ENCODE measurements at places on chromosomes 12 and 14.
A peak's percentile ranks its signal among the peaks of the same experiment; 100 is the strongest.

GRCh38 chr12:62426089-62426488, 40.5 kb upstream of the MON2 start:
- DNase-seq: no peak

DNA sequence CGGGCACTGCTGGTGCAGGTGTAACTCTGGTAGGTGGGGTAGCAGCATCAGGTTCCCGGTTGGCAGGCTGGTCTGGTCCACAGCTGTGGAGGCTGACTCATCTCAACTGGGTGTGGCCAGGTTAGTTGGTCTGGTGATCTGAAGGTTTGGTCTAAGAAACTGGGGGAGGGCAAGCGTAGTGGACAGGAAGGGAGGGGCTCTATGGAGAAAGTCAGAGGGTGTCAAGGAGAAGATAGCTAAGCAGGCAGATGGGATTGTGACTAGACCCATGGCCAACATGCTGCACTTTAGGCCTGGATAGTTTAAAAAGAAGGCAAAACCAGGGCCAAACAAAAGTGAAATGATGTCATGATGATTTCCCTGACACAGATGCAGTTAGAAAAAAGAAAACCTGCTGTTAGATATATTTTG, 7.9 kb downstream of the TRIM9 start:
- no peak for DNase-seq

DNA sequence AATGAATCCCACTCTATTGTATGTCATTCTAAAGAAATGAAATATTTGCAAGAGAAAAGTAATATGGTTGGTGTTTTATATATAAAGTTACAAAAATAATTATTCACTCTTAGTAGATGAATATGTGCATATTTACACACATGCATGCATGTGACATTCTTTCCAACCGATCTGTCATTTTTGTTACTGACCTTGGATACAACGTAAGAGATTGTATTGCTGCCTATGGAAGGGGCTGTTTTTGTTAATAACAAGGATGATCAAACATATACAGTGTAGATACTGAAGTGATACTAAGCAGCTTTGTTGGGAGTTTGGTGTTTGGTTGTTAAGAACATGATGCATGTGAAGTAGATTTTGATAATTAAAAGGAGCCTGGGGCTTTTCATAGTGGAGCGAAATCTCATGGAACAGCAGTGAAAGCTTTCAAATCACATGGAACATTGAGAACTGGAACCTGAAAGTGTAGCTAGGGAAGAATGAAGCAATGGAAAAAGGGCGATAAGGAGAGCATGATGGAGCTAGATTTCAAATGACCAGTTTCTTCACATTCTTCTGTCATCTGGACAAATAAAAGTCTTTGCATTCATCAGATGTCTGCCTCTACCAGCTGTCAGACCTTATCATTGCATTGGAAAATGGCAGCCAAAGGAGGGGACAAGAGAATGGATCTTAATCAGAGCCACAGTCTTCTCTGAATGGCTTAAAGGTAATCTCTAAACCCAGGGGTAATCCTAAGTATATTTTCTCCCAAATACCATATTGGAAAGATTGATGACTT, 10.0 kb downstream of the BORCS5 start:
- DNase-seq: no peak

DNA sequence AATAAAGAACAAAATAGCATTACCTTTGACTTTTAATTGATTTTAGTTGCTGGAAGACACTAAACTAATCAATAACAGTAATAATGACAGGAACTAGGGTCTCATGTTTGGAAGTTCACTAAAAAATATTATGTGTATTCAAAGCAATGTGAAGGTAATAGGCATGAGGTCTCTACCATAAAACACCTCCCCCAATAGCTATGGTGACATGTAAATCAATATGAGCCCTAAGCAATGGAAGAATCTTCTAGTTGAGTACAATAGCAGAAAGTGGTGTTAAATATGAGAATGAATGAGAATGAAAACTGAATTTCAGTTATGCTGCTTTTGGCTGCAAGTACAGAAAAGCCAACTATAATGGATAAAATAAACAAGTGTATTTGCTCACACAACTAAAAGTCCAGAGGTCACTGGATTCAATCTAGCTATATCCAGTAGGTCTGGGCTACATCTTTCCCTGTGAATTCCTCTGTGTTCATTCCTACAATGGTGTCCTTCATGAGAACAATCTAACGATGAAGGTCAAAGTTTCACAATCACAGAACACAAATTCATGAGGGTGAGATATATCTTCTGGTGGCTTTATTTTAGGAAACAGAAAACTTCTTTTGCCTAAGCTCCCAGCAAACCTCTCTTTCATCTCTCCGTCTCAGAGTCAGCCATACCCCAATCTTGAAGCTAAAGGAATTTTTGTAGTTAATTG, 728.0 kb downstream of the FSCB start:
- DNase-seq: no peak

GRCh38 chr12:52149182-52149641, 42.6 kb downstream of the KRT80 start:
- DNase-seq: no peak

DNA sequence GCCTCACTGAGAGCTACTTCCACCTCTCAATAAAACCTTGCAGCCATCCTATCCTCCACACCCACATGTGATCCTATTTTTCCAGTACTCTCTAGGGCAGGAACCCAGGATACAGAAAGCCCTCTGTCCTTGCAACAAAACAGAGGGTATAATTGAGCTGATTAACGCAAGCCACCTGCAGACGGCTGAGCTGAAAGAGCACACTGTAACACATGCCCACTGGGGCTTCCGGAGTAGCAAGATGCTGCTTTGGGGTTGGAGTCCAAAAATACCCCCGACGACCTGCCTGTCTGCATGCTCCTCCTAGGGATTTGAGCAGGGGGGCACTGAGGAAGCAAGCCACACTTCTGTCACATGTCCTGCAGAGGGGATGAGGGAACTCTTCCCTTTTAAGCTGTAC, 401.1 kb upstream of the FOXG1 start:
- no peak for DNase-seq

GRCh38 chr14:30143627-30144026, 216.0 kb upstream of the PRKD1 start:
- peak; percentile 9 for DNase-seq

DNA sequence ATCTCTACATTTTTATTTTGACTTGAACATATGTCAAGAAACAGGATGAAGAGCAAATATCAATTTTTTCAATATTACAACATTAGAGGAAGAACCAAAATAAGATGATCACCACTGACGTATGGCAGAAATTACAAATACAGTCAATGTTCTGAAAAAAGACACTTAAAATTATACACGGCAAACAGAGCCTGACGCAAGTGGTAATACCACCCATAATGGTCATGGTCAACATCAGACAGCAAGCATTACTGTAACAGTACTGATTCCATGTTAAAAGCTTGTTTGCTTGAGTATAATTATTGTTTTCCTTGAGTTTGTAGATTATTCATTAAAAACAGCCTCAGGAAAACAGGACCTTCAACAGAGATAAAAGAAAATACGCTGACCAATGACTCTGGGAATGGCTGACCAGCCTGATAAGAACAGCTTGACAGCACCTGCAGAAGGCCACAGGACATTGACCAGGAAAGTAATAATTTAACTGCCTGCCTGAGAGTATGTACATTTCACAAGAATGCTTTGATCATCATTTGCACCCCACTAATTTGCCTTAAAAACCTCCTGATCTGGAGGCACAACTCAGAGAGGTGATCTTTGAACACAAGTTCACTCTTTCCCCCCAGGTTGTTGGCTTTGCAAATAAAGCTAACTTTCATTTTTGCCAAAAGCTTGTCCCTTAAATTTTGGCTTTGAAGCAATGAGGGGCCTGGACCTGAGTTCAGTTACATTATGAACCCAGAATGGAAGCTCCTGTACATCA, 187.3 kb downstream of the IPO8 start:
- DNase-seq: no peak

GRCh38 chr12:131949431-131950181, at the start of gene EP400:
TSS of gene EP400 (plus strand) at chr12:131949942. CDS start at chr12:131960620, 10,678 bp downstream.
- peak; percentile 94 for DNase-seq

DNA sequence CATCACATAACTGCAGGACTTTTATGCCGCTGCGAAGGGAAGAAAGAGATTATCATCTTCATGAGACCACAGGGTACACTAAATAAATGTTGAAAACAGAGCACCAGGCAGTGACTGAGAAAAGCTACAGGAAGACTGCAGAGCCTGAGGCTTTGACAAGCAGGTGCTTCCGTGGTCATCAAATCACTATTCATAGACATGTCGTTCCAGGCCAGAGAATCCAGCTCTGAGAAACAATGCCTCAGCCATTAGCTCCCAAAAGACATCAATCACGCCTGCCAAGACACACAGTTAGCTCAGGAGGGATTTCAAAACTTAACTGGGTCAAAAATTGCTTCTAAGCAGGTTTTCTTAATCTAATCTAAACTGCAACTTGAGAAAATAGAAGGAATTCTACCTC, 47.2 kb upstream of the GARIN6 start:
- DNase-seq: no peak

GRCh38 chr12:29796823-29797263, 13.1 kb upstream of the TMTC1 start:
- DNase-seq: peak; percentile 77

DNA sequence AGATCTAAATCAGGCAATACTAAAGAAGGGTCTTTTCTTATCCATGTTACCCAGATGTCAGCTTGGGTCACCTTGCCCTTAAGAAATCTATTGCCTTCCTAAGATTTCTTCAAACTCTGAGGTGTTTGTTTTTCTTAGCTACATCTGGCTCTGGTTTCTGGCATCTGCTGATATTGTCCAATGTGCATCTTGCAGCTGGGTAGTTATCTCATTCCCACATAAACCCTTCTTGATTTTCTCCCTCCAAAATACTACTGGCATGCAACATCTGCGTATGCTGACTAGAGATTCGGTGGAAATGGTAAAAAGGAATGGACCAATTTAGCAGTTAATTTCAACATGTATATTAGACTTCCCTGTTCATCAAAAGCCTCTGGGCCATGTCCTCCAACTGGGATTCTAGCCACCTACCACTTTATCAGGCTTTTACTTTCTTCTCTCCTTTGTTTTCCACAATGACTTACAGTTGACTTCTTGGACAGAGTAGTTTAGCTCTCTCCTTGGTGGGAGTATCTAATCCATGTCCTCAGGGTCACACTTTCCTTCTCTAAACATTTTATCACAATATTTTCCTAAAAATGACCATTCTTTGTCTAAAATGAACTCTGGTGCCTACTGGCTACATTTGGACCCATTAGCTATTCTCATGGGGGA, 324.8 kb upstream of the FAR2 start:
- DNase-seq: no peak

- peak; percentile 86 for DNase-seq
Observed at GRCh38 chr12:19431407-19432308, 7.6 kb upstream of the AEBP2 start.

DNA sequence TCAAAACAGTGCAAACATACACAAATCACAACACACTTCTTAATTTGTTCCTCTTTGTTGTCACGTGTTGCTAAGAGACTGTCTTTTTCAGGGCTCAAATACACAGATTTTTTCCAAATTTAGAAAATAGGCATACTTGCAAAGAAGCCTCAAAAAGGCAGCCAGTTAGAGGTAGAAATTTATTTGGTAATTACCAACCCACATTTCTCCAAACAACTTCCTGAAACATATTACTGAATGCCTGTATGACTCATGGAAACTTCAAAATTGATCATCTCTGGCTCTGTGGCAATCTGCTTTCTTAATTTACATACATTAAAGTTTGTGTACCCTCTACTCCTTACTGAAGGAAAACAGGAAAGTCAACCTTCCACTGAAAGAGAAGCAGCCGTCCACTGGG, 36.4 kb downstream of the PPM1H start:
- DNase-seq: no peak

DNA sequence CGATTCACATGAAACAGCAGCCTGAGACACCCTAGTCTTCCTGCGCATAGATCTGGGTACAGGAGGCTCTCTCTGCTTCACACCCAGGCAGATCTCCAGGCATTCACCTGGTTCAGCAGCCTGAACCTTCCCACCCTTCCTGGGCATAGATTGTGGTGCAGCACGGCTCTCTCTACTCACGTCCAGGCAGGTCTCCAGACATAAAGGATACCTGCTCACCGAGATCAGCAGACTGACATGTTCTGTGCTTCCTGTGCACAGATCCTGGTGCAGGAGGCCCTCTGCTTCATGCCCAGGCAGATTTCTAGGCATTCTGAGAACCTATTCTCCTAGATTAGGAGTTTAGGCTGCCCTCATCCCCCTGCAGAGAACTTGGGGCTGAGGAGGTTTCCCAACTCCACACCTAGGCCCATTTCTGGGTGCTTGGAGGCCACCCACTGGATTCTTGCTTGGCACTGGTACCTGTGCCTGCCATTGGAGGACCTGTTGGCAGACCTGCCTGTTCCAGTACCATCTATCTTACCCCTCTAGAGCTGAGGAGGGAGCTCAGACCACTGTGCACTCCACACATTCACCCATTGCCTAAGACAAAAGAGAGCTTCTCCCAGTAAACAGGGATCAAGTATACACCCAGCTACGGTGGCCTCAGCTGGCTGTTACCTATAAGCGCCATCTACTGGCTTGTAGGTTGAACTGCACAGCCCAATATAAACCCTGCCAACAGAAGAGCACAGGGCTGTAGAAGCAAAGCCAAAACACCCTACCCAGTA, 28.0 kb upstream of the GARIN6 start:
- DNase-seq: peak; percentile 17

GRCh38 chr14:94227029-94227428, 52.9 kb downstream of the PPP4R4 start:
- DNase-seq: peak; percentile 87

DNA sequence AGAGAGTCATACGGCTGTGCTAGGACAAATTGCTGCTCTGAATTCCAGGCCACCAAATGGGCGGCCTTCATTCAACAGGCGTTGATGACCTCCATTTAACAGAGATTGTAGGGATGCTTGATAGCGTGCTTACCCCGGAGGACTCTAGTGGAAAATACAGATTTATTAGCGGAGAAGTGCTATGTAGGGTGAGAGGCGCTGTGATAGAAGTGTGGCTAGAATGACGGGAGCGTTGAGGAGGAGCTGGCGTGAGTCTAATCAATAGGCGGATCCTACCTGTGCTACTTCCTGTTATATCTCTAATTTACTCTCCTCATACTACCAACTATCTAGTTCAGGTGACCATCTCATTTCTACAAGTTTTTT, 668 bp downstream of the MRPS35 start:
- no peak for DNase-seq
